Liver (tissue), 10 donors: ENCODE measurements at places on chromosomes 5 and 9. TPM values are rescaled to one million over a fixed set of nuclear protein-coding genes. Genes with fewer than 3 reads are reported as not detected.

GRCh38 chr5:158305861-158306260 lies 446.9 kb upstream of the CLINT1 start:
- no peaks in the 10 kb centered on the region for H3K27me3 ChIP-seq
- no peaks in the 10 kb centered on the region for H3K36me3 ChIP-seq
- H3K4me3 ChIP-seq = no peak overlapping the region
- no peak for DNase-seq
- no peak overlapping the region for H3K27ac ChIP-seq
- H3K4me1 ChIP-seq = no peaks in the 10 kb centered on the region

DNA sequence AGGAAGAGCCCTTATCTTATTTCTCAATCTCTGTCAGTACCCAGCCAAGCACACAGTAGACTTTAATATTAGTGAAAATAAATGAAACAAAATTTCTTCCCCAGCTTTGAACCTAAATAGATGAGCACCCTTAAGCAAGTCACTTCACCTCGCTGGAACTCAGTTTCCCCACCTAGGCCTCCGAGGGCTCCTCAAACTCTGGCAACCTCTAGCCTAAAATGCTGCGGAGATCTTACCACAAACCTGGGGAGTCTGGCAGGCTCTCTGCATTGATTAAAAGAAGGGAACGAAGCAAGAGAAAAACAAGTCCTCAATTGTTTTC lies 326 bp downstream of the RIGI start:
- H3K27me3 ChIP-seq = no peaks in the 10 kb centered on the region
- peak; percentile 37 for DNase-seq
- peaks cover 15% of the 10 kb centered on the region for H3K4me1 ChIP-seq
- H3K4me3 ChIP-seq = peak overlapping the region; percentile 60
- H3K36me3 ChIP-seq = no peaks in the 10 kb centered on the region
- H3K27ac ChIP-seq = peak overlapping the region; percentile 78

DNA sequence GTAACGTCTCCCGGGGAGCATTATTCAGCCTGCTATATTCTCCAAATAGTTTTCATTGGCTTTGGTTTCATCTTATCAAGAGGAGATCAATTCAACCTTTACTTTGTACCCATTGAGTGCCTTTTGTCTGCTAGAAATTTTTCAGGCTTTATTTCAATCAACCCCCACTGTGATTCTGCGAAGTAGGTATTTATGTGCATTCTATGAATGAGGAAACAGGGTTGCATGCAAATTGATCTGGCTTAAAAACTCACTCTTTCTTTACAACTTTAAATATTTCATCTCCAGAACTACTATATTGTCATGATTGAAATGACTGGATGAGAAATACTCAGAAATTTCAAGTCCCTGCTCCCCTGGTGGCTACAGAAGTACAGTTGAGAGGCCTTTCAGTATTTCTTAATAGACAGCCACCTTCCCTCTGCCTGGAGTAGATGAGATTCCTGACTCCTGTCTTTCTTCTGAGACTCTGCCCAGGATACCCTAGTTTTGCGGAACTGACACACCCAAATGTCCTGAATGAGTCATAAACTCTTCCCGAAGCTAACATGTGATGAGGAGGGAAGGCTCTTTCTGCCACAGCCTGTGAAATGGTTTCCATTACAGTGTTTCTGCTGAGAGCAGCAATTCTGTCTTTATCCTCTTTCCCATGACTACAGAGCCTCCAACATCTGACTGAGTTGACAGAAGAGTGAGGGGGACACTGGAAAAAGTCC lies 52.6 kb upstream of the TNC start:
- DNase-seq = no peak
- peaks cover 3% of the 10 kb centered on the region for H3K4me1 ChIP-seq
- no peaks in the 10 kb centered on the region for H3K36me3 ChIP-seq
- H3K27ac ChIP-seq = no peak overlapping the region
- H3K4me3 ChIP-seq = no peak overlapping the region
- peaks cover 3% of the 10 kb centered on the region for H3K27me3 ChIP-seq

- H3K36me3 ChIP-seq = no peaks in the 10 kb centered on the region
- no peaks in the 10 kb centered on the region for H3K27me3 ChIP-seq
- H3K4me3 ChIP-seq = no peak overlapping the region
- peaks cover 41% of the 10 kb centered on the region for H3K4me1 ChIP-seq
- no peak for DNase-seq
These were observed 62.9 kb downstream of the GADD45G start for GRCh38 chr9:89667726-89668125.

- peaks cover 6% of the 10 kb centered on the region for H3K4me1 ChIP-seq
- no peak for DNase-seq
- peak overlapping the region; percentile 0 for H3K27ac ChIP-seq
- no peak overlapping the region for H3K4me3 ChIP-seq
- H3K36me3 ChIP-seq = peaks cover 23% of the 10 kb centered on the region
- H3K27me3 ChIP-seq = no peaks in the 10 kb centered on the region
These were observed 21.2 kb downstream of the NSUN2 start for GRCh38 chr5:6611334-6612256.

The TAF11L3 gene
- total RNA-seq = not detected

DNA sequence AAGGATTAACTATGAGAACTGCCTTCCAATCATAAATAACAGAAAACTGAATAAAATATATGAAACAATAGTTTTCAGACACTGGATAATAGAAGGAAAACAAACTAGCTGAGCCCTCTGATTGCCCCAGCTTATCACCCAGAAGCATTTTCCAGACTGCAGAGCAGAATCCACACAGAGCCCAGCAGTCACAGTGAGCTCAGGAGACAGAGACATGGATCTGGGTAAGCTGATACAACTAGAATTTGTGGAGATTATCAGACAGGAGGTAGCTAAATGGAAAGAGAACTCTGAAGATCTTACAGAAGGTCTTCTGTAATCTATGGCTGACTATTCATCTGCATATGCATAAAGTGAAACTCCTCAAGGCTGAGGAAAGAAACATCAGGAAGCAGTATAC lies 128.8 kb downstream of the NR2F1-AS1 start:
- H3K4me1 ChIP-seq = no peaks in the 10 kb centered on the region
- no peak overlapping the region for H3K4me3 ChIP-seq

GRCh38 chr5:10562201-10563109 lies 1.4 kb upstream of the ANKRD33B start:
- H3K4me1 ChIP-seq = peaks cover 28% of the 10 kb centered on the region
- no peak overlapping the region for H3K27ac ChIP-seq
- no peak for DNase-seq
- no peak overlapping the region for H3K4me3 ChIP-seq
- no peaks in the 10 kb centered on the region for H3K36me3 ChIP-seq
- H3K27me3 ChIP-seq = no peaks in the 10 kb centered on the region

DNA sequence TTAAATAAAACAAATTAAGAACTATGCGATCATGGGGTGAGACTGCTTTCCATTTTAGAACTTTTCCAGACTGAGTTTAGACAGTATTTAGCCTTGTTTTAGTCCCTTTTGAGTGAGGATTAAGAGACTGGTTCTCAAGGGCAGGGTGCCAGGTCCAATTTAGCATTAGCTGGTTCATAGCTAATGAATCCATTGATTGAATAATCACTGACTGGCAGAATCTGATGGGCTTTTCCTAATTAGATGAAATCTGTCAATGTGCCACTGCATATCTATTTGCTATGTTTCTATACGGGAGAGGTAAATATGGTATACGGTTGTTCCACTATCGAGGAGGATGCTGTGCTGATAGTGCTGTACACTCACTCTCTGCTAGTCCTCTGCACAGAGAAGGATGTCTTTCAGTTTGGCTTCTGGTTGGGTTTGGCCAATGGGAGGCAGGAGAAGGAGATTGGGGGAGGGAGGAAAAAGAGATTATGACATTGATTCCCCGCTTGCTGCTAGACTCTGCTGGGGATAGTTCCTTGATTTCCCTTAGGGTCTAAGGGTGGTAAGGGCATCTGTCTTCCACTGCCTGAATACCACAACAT lies 496.6 kb downstream of the CTNND2 start:
- no peaks in the 10 kb centered on the region for H3K4me1 ChIP-seq
- H3K36me3 ChIP-seq = no peaks in the 10 kb centered on the region
- no peak overlapping the region for H3K27ac ChIP-seq
- DNase-seq = no peak

GRCh38 chr9:104820336-104820735 lies 56.4 kb downstream of the NIPSNAP3B start:
- H3K4me1 ChIP-seq = peaks cover 3% of the 10 kb centered on the region
- H3K4me3 ChIP-seq = no peak overlapping the region
- H3K27me3 ChIP-seq = no peaks in the 10 kb centered on the region
- no peak for DNase-seq
- H3K27ac ChIP-seq = no peak overlapping the region

The ACTBL2 gene
- not detected for total RNA-seq

DNA sequence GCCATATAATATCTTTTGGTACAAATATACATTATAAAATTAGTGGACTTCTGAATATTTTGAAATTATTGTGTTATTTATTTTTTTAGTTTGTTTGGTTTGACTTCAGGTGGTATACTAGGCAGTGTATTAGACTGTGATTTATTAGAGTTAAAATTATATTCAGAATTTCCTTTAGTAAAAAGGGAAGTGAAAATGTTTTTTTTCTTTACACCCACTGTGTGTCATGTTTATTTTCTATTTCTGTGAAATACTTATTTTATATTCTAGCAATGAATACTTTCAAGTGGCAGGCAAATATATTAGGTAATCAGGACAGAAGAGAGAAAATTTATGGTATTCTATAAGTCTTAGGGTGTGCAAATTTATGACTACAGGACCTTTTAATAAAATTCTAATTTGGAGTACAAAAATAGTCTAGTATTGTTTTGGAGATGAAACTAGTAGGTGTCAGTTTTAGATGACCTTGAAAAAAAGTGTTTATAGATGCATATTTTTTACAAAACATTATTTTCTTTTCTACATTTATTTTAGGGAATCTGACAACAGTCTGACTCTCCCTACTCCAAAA lies 8.8 kb downstream of the CSNK1G3 start:
- no peaks in the 10 kb centered on the region for H3K27me3 ChIP-seq
- no peak overlapping the region for H3K27ac ChIP-seq
- H3K36me3 ChIP-seq = no peaks in the 10 kb centered on the region
- H3K4me1 ChIP-seq = peaks cover 4% of the 10 kb centered on the region
- no peak for DNase-seq

GRCh38 chr5:124997186-124997893 lies 250.9 kb upstream of the ZNF608 start:
- H3K27ac ChIP-seq = no peak overlapping the region
- H3K36me3 ChIP-seq = no peaks in the 10 kb centered on the region
- H3K4me3 ChIP-seq = no peak overlapping the region
- no peaks in the 10 kb centered on the region for H3K27me3 ChIP-seq

GRCh38 chr5:166724284-166724683 lies 1567.2 kb upstream of the WWC1 start:
- H3K4me1 ChIP-seq = peaks cover 18% of the 10 kb centered on the region
- no peaks in the 10 kb centered on the region for H3K27me3 ChIP-seq
- H3K36me3 ChIP-seq = no peaks in the 10 kb centered on the region
- H3K27ac ChIP-seq = no peak overlapping the region

DNA sequence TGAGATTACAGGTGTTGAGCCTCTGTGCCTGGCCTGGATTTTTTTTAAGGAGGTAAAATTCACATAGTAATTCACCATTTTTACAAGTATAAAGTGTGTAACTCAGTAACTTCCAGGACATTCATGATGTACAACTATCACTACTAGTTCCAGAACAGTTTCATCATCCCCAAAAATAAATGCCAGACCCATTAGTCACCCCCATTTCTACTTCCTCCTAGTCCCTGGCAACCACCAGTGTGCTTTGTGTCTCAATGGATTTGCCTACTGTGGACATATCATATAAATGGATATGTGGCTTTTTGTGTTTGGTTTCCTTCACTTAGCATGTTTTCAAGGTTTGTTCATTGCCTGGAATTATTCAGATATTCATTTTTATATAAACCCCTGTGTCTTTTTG lies 72.5 kb upstream of the PANK3 start:
- no peak overlapping the region for H3K27ac ChIP-seq
- DNase-seq = no peak
- no peaks in the 10 kb centered on the region for H3K27me3 ChIP-seq
- H3K36me3 ChIP-seq = no peaks in the 10 kb centered on the region

The FAT2 gene
- under 0.01 TPM for total RNA-seq

GRCh38 chr5:167731951-167732350 lies 559.5 kb upstream of the WWC1 start:
- DNase-seq = no peak
- no peaks in the 10 kb centered on the region for H3K27me3 ChIP-seq
- no peaks in the 10 kb centered on the region for H3K36me3 ChIP-seq
- no peak overlapping the region for H3K4me3 ChIP-seq
- H3K4me1 ChIP-seq = no peaks in the 10 kb centered on the region

- H3K36me3 ChIP-seq = no peaks in the 10 kb centered on the region
- no peak overlapping the region for H3K4me3 ChIP-seq
- peaks cover 14% of the 10 kb centered on the region for H3K4me1 ChIP-seq
These were observed 6.1 kb downstream of the ST6GALNAC4 start for GRCh38 chr9:127910613-127911205.

- peaks cover 3% of the 10 kb centered on the region for H3K27me3 ChIP-seq
- no peaks in the 10 kb centered on the region for H3K4me1 ChIP-seq
- H3K36me3 ChIP-seq = no peaks in the 10 kb centered on the region
- no peak for DNase-seq
These were observed 37.6 kb downstream of the STC2 start for GRCh38 chr5:173290477-173291131.

DNA sequence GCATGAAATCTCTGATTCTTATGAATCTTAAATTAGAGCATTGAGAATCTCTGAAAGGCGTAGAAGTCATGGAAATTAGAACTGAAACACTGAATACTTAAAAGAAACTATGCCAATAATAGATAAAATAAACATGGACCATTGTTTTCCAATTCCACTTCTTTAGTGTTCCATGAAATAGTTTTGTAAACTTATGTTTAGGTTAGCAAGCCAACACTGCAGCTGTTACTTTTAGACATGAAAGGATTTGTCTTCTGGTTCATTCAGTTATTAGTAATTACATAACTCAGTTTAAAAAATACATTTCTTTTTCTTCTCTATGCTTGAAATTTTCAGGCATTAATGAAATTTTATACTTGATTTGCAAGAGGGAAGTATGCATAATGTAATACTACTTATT lies 733.4 kb upstream of the NUDT12 start:
- no peaks in the 10 kb centered on the region for H3K27me3 ChIP-seq
- H3K4me1 ChIP-seq = no peaks in the 10 kb centered on the region
- no peak for DNase-seq
- no peak overlapping the region for H3K4me3 ChIP-seq
- H3K27ac ChIP-seq = no peak overlapping the region

The NSG2 gene
- total RNA-seq = 0.14 TPM

DNA sequence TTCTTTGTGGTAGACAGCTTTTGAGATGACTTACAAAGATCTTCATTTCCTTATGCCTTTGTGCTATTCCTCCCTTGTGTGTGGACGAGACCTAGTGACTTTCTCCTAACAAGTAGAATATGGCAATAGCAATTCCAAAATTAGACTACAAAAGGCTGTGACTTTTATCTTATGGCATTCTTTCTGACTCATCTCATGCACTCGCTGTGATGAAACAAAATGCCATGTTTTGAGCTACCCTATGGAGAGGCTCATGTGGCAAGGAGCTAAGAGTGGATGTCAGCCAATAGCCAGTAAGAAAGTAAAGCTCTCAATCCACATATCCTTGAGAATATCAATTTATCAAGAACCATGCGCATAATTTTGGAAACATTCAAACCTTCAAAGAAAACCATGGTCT lies 380.5 kb upstream of the SMC2 start:
- H3K27ac ChIP-seq = no peak overlapping the region
- no peak for DNase-seq
- no peak overlapping the region for H3K4me3 ChIP-seq
- no peaks in the 10 kb centered on the region for H3K27me3 ChIP-seq
- H3K36me3 ChIP-seq = no peaks in the 10 kb centered on the region

GRCh38 chr9:93708289-93708986 lies 132.1 kb downstream of the PHF2 start:
- H3K27me3 ChIP-seq = peaks cover 3% of the 10 kb centered on the region
- no peaks in the 10 kb centered on the region for H3K4me1 ChIP-seq
- H3K4me3 ChIP-seq = no peak overlapping the region
- no peaks in the 10 kb centered on the region for H3K36me3 ChIP-seq
- H3K27ac ChIP-seq = no peak overlapping the region

- no peaks in the 10 kb centered on the region for H3K27me3 ChIP-seq
- H3K4me3 ChIP-seq = no peak overlapping the region
- H3K27ac ChIP-seq = no peak overlapping the region
- peaks cover 30% of the 10 kb centered on the region for H3K36me3 ChIP-seq
These were observed 17.8 kb downstream of the FBXO38 start for GRCh38 chr5:148401604-148402003.
